ENCODE measurements at places on chromosomes 2 and 18.
A peak's percentile ranks its signal among the peaks of the same experiment; 100 is the strongest.

DNA sequence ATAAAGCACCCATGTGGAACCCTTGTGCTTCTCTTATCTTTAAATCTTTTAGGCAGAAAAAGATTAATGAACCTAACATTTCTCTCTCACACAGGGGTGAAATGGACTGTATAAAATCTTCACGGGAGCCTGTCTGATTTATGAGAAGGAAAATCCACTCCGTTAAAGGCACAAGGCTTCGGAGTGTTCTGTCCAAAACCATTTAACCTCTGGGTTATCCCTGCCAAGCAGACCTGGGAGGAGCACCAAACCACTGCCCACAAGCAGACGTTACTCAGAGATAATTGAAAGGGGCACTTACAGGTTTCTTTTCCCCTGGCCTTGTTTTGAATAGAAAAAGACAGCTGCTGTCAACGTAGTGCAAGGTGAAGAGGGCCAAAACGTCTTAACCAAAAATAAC is 184.4 kb upstream of the DOK6 start:
- no peak for DNase-seq

GRCh38 chr18:26768385-26768784 is 97.1 kb downstream of the AQP4 start:
- no peak for DNase-seq

DNA sequence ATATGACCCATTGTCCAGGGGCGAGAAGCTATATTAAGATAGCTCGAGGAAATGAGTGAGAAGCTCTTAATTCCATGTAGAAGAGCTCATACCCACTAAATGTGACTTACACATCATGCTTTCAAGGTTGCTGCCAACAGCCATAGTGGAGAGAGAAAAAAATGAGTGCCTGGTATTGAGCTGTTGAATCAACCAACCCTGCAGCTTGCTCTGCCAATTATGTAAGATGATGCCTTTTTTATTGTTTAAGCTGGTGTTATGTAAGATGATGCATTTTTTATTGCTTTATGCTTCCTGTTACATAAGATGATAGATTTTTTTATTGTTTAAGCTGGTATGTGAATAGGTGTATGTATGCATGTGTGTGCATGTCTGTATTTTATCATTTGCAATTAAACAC is 228.2 kb downstream of the CCDC178 start:
- no peak for DNase-seq

GRCh38 chr18:78607221-78607620 is 372.4 kb upstream of the SALL3 start:
- no peak for DNase-seq

DNA sequence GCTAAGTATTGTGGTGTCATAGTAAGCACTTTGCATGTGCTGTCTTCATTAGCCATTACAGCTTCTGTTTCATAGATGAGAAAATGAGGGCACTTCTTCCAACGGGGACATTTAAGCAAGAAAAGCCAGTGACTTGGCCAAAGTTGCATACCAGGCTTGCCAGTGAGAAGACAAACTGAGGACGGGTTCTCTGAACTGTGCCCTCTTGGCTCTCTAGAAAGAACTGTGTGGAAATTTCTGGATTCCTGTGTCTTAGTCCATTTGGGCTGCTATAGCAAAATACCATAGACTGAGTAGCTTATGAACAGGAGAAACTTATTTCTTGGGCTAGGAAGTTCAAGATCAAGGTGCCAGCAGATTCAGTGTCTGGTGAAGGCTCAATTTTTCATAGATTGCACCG is 13.3 kb downstream of the CTIF start:
- no peak for DNase-seq

DNA sequence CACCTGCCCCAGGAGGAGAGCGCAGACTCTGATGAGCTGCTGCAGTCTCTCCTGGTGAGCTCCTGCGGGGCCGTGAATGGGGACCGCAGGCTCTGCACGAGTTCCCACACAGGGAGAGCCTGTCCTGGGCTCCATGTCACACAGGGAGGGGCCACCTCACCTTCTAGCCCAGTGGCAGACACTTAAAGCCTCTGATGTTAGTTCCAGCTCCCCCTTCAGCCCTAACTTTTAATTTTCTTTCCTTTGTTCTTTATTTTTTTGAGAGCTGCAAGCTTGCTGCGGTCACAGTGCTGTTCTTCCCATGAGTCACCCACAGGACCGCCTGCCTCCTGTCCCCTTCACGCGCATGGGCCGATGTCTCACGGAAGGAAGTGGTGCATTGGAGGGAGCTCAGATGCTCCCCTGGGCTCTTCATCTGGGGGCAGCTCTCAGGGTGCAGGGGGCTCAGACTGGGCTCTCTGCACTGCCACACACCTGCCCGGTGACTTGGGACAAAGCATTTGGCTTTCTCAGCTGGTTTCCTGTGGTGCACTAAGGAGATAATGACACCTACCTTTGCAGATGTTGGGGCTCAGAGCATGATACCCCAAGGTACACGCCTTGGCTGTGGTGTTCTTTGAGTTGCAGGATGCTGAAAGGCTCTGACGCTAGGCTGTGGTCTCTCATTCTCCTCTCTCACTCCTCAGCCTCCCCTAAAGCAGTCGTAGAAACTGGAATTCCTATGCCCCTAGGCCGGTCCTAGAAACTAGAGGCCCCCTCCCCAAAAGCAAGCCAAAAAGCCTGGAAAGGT is 37.2 kb upstream of the PXDN start:
- no peak for DNase-seq

- no peak for DNase-seq
These were observed 310.7 kb upstream of the MYT1L start for GRCh38 chr2:2641541-2642410.

GRCh38 chr18:72819050-72819449 is 48.7 kb downstream of the NETO1 start:
- no peak for DNase-seq

GRCh38 chr2:98868548-98869271 is 67.3 kb downstream of the CRACDL start:
- no peak for DNase-seq

DNA sequence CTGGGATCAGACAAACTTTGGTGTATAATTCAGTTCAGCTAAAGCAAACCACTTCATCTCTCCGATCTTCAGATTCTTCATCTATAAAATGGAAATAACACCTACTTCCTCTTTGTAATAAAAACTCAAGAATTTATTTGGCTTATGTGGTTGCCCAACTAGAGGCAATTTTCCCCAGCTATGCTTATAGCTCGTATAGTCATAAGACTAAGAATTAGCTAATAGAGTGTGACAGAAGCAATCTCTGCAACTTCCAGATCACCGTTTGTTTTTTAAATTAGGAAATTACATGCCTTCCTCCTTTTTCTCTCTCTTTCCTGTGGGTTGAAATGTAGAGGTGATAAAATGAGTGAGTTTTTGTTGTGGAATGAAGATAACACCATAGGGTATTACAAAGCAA is 35.3 kb upstream of the KCNF1 start:
- no peak for DNase-seq

DNA sequence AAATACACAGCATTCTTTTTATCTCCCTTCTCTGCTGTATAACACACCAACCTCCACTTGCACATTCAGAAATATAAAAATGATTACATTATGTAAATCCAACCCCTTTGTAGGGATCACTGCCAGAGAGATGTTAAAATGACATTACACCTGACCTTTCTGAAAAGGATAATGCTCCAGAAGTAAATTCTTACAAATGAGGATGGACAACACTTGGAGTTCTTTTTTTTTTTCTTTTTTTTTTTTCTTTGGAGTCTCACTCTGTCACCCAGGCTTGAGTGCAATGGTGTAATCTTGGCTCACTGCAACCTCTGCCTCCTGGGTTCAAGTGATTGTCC is 20.3 kb upstream of the AGFG1 start:
- DNase-seq, result no peak

DNA sequence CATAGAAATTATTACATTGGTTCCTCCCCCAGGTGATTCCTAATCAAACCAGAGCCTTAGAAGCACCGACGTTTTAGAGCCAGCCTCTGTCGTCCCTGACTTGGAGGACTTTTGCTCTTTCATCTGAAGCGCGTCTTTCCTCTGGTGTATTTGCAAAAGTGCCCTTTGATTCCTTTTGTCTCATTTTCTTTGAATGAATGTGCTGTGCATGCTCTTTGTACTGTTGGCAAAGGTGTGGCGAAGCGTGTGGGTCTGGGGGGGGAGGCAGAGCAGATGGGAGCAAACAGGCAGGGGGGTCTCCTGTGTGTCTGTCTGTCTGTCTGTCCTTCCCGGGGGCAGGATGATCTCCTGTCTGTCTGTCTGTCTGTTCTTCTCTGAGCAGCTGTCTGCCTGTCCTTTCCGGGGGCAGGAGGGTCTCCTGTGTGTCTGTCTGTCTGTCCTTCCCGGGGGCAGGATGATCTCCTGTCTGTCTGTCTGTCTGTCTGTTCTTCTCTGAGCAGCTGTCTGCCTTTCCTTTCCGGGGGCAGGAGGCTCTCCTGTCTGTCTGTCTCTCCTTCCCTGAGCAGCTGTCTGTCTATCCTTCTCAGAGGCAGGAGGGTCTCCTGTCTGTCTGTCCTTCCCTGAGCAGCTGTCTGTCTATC is 205.5 kb upstream of the MYT1L start:
- no peak for DNase-seq

DNA sequence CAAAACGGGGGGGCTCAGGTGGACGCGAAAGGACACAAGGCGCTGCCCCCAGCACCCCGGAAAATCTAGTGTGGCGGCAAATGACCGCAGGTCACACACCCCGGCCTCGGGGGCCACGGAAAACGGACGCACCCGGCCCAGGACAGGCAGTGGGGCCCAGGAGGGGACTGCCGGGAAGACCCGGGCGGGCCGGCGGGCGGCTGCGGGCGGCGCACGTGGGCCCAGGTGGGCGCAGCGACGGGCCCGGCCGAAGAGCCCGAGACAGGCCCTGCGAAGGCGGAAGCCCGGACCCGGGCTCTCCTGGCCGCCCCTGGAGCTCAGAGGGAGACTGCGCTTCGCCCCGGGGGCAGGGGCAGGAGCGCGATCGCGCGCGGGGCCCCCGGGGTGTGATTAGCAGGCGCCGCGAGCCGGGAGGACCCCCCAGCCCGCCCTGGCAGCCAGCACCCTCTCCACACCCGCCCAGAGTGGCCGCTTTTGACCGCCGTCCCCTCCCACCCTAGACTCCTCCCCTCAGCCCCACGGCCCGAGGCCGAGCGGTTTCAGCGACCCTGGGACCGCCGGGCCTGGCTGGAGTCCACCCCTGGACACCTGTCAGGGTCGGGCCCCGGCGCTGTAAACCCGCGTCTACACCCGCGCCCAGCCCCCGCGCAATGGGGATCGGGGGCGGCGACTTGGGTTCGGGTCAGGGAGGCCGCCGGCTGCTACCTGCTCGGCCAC is 773 bp downstream of the MBP start:
- no peak for DNase-seq

DNA sequence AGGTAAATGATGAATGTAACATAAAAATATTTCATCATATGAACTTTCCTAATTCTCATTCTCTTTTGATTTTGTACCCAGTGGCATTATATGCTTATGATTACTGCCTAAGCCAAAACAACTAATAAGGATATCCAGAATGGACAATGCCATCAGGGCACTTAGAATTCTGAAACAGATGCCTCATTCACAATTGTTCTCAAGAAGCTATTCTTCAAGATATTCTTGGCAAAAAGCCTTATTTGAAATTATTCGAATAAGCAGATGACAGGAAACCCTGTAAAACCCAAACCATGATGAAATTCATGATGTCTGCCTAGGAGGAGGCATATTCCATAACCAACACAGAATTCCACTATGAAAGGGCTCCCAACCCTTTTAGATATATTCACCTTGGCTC is 353.2 kb upstream of the TRIB2 start:
- no peak for DNase-seq

DNA sequence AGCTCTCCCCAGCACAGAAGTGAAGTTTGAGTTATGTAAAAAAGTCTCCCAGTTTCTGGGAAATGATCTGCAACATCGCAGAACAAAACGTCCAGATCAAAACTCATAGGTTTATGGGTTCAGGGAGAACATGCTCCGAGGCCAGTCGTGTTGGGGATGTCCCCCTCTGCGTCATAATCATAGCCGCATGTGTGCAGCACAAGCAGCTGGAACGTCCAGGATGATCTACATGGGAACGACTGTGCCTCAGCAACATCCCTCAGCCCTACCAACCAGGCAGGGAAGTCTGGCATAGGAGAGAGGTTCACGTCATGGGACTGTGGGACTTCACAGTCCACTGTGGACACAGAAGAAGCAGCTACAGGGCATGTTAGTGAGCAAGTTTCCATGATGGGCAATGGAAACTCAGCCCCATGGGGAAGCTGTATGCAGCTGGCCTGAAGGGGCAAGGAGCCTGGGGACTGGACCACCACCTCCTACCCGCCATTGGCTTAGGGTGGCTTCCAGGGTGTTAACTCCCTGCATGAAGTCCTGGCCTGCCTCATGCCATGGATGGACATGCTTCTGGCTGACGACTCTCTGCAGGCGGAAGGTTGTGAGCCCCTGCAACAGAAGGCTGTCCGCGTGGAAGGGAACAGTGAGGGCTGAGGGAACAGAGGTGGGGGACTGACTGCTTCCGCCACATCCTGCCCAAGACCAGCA is 96.9 kb downstream of the COPS8 start:
- DNase-seq, result no peak

- DNase-seq, result no peak
These were observed 15.7 kb upstream of the GPR17 start for GRCh38 chr2:127630096-127630863.

GRCh38 chr2:130805613-130806012 is 31.1 kb upstream of the ARHGEF4 start:
- no peak for DNase-seq

DNA sequence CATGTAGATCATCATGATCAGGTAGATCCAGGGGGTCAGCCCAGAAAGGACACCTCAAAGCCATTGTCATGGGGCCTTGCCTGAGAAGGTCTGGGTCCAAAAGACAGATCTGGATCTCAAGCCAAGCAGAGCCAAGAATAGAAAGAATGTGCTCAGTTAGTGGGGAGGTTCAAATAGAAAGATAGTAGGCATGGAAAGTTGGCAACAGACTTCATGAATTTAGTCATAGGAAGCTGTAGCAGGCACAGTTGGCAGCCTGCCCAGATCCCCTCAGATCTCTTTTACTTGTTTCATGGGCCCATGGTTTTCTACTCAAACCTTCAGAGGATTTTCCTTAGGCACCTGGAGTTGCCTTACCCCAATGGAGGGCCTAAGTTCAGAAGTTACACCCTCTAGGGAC is 767.0 kb downstream of the SLC4A3 start:
- peak; percentile 10 for DNase-seq

DNA sequence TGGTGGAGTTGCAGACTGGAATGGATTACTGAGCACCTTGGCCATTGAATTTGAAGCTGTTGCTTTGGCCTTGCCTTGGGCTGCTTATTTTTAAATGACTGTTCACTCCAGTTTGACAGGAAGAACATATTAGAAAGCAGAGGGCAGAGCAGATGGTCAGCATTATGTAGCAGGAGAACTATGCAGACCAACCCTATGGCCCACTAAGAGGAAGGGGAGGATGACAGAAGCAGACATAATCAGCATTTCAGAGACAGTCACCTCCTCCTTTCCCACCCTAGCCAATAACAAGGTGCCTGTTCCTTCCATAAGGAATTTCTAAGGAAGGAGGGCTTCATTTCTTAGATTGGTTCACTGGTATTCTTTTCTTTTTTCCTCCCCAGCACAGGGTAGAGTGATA is 2.4 kb downstream of the CHRNA1 start:
- no peak for DNase-seq

Data from epithelial cell of proximal tubule (primary cell).